SJCRH30 (cell line): ENCODE measurements at places on chromosomes 16 and 17.
A peak's percentile ranks its signal among the peaks of the same experiment; 100 is the strongest.

DNA sequence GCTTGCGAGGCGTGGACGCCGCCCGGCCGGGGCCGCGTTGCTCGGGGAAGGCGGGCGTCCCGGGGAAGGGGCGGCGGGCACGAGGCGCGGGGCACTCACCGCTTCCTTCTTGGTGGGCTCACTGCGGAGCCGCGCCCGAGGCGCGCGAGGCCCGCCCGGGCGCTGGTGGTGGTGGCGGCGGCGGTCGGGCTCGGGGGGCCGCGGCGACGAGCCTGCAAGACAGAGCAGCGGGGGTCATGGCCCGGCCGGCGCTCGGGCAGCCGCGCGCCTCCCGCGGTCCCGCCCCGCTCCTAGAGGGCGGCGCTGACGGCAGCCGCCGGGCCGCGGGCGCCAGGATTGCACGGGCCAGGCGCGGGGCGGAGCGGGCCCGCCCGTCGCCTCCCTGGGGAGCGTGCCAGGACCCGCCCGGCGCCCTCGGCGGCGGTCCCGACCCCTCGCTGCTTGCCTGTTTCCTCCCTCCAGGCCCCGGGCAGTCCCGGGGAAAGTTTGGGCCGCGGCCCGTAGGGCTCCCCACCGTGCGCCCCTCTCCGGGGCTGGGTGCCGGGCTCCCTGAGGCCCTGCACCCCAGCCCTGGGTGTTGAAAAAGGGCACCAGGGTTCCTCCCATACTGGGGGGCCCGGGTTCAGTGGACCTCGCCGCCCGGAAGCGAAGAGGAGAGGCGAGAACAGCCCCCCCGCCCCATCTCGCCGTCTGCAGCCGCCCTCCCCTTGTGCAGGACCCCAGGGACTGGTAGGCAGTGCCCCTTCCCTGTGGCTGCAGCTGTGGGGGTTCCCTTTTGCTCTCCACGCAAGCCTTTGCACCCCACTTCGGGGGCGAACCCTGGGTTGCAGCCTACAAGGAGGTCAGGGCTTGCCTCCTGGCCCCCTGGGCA is at the start of gene C16orf74:
C16orf74 (minus strand) TSS at position 270 of the 871 bp plus-strand sequence. CDS start 15,879 bp downstream, outside the sequence.
- peak; percentile 38 for DNase-seq

GRCh38 chr16:6160303-6160702 is 1062.7 kb upstream of the EEF2KMT start:
- no peak for DNase-seq

- peak; percentile 40 for DNase-seq
Measured at GRCh38 chr16:47888142-47888541, 267.7 kb downstream of the ABCC12 start.

DNA sequence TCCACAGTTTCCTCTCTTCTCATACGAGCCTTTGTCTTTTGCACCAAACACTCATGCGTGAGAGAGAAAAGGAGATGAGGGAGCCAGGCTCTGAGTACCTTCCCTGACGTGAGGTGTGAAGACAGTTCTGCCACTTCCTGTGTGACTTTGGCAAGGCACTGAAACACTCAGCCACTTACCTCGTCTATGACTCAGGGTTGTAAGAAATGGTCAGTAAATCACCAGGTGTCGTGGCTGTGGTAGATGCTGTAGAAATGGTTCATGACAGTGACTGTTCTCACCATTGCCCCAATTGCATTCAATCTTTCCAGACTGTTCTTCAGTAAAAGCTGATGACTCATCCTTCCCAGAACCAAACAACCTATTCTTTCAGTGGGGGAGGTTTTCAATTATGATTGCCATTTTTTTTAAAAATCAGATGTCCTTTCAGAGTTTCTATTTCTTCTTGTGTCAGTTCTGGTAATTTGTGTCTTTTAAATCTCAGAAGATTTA is 49.2 kb upstream of the CBFA2T3 start:
- no peak for DNase-seq

GRCh38 chr16:56950881-56951771 is 10.6 kb upstream of the CETP start:
- peak; percentile 88 for DNase-seq

DNA sequence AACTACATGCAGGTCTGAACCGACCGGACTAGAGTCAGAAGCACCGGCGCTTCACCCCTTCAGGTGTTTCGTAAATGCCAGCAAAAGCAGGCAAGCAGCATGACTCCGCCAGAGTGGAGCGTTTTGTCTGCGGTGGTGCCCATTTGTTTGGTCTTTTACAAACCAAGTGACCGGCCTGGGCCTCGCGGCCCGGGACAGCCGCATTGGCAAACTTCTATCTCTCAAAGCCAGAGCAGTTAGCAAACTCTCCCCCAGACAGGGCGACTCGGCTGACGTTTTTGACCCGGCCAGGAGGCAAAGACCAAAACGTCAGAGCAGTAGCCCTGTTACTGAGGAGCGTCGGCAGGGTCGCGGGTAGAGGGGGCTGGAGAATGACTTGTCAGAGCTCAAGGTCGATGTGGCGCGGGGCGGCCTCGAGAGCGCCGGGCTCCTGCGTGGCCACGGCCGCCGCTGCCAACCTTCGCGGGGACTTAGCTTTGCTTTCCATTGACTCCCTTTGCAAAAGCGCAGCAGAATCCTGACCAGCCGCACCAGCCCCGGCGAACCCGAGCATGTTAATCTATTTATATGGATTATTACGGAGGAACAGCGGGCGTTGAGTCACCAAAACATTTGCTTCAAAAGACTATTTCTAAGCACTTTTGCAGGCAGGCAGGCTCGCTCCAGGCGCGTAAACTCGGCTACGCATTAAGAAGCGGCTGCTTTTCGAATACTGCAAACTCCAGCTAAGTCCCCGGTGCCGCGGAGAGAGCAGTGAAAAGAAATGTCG is 763 bp upstream of the SOX9 start:
- DNase-seq = no peak

- no peak for DNase-seq
Measured at GRCh38 chr17:48601539-48602425, 3.0 kb downstream of the HOXB6 start.

DNA sequence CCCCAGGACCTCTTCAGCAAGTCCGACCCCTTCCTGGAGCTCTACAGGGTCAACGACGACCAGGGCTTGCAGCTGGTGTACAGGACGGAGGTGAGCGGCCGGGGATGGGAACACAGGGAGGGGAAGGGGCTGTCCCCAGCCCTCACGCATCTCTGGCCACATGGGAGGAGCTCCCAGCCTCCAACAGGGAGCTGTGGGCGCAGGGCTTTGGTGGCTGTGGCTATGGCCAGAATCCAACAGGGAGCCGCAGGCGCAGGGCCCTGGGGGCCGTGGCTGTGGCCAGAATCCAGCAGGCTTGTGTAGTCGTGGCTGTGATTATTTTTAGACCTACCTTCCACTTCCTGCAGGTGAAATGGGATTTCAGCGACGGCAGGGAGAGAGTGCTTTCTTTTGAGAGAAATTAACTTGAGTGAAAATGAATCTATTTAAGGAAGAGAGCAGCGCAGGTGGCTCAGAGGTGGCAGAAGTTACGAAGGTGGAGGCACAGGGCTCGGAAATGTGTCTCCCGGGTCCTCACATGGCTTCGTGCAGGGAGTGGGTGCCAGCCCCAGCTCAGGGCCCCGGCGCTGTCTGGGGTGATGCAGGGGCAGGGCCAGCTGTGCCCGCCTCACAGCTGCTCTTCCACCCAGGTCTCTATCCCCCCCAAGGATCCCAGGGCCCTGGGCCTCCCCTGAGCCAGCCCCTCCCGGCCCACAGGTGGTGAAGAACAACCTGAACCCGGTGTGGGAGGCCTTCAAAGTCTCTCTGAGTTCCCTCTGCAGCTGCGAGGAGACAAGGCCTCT is 9.4 kb downstream of the CPNE7 start:
- peak; percentile 41 for DNase-seq

DNA sequence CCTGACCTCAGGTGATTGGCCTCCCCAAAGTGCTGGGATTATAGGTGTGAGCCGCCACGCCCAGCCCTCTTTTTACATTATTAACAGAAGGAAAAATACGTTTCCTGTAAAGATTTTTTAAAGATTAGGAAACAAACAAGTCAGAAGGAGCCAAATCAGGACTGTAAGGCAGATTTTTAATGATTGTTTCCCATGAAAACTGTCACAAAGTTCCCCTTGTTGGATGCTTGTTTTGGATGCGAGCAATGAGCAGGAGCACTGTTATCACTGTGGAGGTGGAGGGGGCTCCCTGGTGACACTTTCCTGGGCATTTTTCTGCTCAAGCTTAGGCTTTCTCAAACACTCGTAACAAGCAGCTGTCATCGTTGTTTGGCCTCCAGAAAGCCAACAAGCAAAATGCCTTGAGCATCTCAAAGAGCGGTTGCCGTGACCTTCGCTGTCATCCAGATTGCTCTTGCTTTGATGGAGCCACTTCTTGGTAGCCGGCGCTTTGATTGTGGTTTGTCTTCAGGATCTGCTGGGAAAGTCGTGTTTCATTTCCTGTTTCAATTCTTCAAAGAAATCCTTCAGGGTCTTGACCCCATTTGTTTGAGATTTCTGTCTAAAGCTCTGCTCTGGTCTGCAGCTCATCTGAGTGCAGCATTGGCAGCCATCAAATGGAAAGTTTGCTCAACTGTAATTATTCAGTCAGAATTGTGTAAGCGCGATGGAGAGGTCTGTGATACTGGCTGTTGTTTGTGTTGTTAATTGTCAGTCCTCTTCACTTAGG is 128.7 kb downstream of the RPTOR start:
- no peak for DNase-seq

GRCh38 chr17:40433551-40434415 is 9.5 kb upstream of the IGFBP4 start:
- DNase-seq = peak; percentile 40

GRCh38 chr16:80377096-80377956 is 163.5 kb upstream of the DYNLRB2 start:
- DNase-seq = no peak

DNA sequence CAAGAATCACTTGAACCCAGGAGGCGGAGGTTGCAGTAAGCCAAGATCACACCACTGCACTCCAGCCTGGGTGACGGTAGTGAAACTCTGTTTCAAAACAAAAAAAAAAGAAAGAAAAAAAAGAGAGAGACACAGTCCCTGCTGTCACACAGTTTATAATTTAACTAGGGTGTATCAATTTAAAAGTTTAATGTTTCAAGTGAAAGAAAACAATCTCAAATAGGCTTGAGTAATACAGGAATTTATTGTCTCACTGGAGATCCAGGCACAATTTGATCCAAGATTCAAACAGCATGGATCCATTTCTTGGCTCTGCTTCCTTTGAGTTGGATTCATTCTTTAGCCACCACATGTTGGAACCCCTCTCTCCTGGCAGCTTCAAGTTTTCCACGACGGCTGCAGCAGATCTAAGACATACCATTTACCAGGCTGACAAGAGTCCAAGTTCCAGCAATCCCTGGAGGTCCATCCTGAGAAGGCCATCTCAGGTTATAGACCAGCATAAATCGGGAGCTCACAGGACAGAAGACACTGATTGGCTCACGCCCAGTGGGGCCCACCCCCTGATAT is 97.5 kb downstream of the YPEL2 start:
- no peak for DNase-seq

DNA sequence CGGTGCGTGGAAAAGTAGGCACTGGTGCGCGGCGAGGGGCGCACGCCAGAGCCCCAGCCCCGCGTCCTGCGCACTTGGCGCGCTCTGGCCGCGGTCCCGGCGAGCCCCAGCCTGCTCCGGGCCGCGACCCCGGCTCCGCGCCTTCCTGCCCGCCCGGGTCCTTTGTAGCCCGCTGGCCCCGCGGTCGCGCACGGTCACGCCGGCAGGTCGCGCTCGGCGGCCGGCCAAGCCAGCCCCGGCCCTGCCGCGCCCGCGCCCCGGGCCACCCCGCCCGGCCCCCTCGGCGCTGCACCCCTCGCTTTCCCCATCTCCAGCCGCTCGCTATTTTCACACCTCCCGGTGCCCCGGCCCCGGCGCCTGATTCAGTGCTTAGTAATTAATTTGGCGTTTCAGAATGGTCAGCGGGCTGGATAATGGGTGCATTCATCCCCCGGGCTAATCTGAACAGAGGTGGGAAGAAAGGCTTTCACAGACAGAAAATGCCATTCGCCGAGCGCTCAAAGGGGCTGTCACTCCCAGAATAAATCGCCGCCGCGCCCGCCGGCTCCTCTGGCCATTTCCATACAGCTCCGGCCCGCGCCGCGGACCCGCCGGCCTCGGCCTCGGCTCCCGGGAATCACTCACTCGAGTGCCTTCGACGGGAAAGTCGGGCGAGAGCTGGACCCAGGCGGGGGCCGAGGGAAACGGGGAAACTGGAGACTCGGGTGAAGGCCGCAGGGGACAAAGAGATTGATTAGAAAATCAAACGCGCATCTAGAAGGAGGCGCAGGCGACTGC is 17.8 kb upstream of the NTN1 start:
- no peak for DNase-seq

GRCh38 chr17:21463204-21463661 is 87.1 kb downstream of the KCNJ12 start:
- no peak for DNase-seq

DNA sequence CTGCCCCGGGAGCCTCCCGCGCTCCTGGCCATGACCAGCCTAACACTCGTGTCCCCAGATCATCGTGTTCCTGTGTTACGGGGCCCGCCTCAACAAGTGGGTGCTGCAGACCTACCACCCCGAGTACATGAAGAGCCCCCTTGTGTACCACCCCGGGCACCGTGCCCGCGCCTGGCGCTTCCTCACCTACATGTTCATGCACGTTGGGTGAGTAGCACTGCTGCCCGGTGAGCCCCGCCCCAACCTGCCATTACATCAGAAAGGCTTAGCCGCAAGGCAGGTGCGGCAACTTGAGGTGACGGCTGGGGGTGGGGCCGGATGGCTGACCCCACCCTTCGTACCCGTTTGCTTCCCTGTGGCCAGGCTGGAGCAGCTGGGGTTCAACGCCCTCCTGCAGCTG is 1.4 kb downstream of the RHBDL1 start:
- no peak for DNase-seq

GRCh38 chr17:75561927-75562603 is 25.5 kb upstream of the MYO15B start:
- no peak for DNase-seq

- DNase-seq = peak; percentile 75
Measured at GRCh38 chr17:40316571-40317344, 7.8 kb downstream of the RARA start.

GRCh38 chr17:71825687-71826086 is 295.1 kb upstream of the SOX9 start:
- no peak for DNase-seq

DNA sequence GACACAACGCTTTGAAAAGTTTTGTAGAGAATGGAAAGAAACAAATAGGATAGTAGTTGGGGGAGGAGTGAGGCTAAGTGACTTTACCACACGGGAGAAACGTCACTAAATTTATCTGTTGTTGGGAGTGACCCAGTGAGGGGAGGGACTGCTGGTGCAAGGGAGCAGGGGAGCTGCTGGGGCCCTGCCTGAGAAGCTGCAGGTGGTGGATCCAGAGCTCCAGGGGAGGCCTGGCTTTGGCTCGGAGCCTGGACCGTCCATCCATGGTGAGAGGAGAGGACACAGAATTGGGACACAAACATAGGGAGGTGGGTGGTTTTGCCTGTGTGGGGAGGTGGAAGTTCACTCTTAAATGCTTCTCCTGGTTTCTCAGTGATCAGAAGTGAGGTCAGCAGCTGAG is 107.6 kb downstream of the GOSR1 start:
- no peak for DNase-seq
